ENCODE measurements at places on chromosomes 16 and 17.

- DNase-seq = no peak
Observed at GRCh38 chr17:32116937-32117336, 25.4 kb upstream of the RHOT1 start.

GRCh38 chr17:65008882-65009281 lies 47.7 kb downstream of the GNA13 start:
- no peak for DNase-seq

DNA sequence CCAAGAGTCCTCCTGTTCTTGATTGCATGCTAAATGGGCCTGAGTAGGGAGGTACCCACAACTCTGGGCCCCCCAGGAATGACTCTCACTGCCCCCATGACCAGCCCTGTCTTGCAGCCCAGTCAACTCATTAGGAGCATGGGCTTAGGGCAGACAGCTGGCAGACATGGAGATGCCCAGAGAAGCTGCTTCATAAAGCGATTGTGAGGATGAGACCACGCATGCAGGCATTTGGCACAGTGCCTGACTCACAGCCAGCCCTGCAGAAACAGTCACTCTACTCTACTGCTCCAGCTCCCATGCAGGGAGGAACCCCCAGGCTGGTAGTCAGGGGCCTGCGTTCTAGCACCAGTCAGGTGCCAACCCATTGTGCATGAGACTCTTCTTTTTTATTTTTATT lies 8.4 kb upstream of the C16orf82 start:
- DNase-seq = no peak

DNA sequence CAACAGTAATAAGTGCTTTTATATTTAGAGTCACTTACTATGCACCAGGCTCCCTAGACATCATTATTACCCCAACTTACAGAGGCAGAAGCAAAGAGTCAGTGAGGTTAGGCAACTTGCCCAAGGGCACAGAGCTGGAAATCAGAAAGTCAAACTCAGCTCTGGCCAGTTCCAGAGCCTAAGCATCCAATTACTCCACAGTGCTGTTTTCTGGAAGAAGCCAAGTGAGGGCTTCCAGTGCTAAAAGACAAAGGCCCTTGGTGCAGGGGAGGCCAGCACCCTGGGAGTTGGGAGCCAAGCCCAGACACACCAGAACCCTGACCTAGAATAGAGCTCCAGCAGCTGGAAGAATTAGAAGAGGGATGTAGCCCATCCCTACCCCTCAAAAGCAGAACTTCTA lies 40.2 kb downstream of the C17orf67 start:
- no peak for DNase-seq

- DNase-seq = no peak
Observed at GRCh38 chr16:89324056-89325010, 106.8 kb downstream of the ZNF778 start.

GRCh38 chr16:23134274-23134673 lies 15.0 kb downstream of the USP31 start:
- no peak for DNase-seq

DNA sequence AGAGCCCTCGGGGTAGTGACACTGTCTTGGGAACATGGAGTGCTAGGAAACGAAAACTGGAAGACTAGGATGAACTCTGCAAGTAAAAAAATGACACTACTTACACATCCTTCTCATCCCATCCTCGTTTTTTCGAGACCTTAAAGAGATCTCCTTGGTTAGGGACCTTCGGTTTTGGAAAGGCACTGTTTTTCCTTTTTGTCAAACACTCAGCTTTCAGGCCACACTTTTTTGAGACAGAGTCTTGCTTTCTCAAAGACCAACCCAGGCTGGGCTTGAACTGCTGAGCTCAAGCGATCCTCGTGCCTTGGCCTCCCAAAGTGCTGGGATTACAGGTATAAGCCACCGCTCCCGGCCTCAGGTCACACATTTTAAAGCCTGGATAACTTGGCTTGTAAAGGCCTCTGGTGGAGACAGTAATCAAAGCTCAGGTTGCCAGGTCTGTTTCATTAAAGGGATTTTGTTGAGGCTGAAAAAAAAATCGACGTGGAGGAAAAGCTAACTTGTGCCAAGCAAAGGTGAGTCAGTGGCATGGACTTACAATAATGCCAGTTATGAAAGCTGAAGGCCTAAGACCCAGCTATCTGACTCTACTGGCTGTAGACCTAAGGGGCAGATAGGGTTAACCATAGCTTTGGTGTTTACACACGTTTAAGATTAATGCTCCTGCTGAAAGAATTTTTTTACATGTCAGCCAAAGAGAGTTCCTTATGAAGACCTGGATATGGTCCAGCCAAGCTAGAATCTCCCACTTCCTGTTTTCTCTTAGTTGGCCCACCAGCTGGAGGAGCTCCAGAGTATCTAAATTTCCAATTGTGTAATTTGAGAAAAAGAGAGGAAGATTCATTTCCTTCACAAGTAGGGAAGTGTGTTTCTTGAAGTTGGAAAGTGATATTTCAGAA lies 823 bp downstream of the NBR1 start:
- DNase-seq = peak; percentile 38

DNA sequence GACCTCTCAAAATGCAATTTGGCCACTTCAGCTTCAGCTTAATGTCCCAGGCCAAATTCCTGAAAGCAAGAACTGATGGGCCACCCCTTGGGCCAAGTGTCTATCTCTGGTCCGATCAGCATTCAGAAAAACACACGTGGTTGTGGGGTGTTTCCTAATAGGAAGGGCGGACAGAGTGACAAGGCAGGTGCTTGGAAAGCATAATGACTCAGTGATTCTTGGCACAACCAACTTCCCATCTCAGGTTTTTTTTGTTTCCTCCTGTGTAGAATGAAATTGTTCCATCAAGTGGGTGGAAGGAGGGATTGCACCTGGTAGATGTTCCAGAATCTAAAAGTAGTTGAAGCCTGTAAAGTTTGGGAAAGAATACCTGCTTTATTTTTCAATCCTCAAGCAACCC lies 155.6 kb downstream of the HS3ST2 start:
- no peak for DNase-seq

DNA sequence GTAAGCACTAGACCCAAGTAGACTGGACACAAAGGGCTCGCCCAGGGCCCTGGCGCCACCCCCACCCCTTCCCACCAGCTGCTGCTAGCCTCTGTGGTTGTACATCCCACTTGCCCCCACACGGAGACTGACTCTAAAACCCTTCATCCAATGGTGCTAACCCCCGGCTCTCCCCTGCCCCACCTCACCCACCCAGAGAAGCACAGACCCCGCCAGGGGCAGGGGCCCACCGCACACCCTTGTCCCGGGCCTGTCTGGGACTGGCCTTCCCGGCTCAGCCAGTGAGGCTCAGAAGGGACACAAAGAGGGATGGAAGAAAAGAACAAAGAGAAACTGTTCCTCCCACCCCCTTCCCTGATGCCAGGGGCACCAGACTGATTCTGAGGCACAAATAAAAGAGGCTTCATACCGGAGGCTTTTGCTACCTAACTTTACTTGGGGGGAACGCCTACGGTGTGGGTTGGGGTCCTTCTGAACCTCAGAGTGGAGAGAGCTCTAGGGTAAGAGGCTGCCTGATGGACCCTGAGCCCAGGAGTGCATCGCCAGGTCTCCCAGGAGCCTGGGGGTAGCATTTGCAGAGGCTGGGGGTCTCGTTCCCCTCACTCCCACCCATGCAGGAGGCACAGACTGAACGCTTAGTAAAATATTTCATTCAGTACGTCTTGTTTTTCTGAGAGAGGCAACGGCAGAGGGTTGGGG lies 8.2 kb downstream of the CORO6 start:
- no peak for DNase-seq

DNA sequence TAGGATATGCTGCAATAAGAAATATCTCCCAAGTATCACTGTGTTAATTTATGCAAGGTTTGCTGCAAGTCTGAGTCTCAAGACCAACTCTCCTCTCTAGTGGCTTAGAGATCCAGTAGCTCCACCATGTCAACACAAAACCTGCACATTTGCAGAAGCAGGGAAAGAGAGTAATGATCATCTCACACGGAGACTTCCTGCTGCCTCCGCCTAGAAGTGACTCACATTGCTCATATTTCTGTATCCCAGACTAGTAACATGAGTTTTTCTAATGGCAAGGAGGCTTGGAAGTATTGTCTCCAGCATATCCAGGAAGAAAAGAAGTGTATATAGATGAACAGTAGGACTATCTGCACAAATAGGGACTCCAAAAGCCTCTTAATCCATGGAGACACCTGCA lies 15.0 kb upstream of the IRX6 start:
- no peak for DNase-seq

DNA sequence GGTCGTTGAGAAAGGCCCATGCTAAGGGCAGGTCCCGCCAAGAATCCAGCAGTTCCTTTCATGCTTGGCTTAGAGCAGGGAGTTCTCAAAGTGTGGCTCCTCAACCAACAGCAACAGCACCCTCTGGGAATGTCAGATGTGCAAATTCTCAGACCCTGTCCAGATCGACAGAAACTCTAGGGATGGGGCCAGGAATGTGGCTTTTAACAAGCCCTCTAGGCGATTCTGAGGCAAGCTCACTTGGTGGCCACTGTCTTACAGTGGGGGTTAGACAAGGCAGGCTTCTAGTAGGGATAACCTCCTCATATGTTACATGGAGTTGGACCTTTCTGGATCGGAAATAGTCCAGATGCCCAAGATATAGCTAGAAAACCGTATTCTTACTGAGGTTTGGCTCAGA lies 144.8 kb downstream of the ZFHX3 start:
- no peak for DNase-seq

DNA sequence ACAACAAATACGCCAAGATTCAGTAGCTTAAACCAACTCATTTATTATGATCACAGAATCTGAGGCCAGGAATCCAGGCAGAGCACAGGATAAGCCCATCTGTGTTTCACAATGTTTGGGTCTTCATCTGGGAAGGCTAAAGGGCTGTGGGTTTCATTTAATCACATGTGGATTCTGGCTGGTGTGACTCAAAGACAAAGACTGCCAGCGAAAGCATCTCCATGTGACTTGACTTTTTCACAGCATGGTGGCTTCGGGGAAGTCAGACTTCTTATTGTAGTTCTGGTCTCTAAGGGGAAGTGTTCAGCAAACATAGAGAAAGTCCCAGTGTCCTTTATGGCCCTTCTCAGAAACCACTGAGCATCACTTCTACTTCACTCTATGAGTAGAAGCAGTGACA lies 1014.4 kb upstream of the GOT2 start:
- no peak for DNase-seq

GRCh38 chr16:81447383-81448101 lies 2.9 kb downstream of the CMIP start:
- no peak for DNase-seq

DNA sequence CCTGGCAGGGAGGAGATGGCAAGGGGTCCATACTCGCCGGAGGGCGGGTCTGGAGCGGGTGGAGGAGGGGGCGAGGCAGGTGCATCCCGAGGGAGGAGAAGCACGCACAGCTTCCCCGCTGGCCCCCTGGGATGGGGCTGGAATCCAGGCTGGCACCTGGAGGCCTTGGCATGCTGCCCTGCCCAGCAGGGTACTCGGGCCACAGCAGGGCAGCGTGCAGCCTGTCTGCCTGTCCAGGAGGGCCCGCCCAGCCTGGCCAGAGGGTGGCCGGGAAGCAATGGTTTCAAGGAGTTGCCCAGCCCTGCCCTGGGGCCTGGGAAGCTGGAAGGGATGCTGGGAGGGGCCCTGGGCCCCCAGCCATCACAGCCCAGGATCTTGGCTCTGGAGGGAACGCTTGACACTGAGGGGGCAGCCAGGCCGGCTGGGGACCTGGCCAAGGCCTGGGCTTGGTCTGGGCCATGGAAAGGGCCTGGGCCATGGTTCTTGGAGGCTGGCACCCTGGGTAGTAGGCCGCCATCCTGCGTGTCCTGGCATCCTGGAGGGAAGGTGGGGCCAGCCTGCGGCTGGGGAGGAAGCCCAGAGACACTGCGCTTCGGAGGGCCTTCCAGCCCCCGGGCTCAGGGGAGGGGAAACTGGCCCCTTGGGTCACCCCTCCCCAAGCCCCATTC lies 1.1 kb downstream of the GLIS2 start:
- no peak for DNase-seq

DNA sequence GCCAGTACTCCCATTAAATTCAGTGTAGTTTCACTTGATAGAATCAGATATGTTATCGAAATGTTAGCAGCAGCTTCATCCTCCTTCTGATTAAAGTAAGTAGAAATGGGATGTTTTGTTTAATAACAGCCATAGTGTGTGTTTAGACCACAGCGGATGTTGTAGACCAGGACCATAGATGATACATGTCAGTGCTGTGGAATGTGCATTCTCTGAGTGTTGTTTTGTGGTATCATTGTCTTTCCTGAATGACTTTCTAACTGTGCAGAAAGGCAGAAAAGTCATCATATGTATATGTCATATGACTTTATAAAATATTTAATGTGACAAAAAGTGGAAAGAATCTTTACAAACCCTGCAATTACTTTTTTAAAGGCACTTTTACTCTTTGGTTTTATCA lies 55.6 kb downstream of the CYLD start:
- DNase-seq = no peak

- no peak for DNase-seq
Observed at GRCh38 chr17:80780381-80781198, 211.1 kb upstream of the CHMP6 start.

DNA sequence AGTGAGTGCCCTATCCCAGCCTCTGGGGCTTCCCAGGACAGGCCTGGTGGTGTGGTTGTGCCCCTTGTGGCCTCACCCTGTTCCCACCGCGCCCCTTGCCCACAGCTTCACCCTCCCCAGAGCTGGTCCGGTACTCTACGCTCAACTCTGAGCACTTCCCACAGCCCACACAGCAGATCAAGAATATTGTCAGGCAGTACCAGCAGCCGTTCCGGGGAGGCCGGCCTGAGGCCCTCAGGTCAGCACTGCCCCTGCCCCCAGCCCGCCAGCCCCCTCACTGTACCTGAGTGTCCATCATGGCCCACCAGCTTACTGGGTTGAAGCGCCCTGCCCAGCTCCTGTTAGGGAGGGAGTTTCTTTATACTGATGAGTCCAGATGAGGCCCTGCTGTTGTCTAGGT lies 32.3 kb upstream of the ALKBH5 start:
- no peak for DNase-seq

DNA sequence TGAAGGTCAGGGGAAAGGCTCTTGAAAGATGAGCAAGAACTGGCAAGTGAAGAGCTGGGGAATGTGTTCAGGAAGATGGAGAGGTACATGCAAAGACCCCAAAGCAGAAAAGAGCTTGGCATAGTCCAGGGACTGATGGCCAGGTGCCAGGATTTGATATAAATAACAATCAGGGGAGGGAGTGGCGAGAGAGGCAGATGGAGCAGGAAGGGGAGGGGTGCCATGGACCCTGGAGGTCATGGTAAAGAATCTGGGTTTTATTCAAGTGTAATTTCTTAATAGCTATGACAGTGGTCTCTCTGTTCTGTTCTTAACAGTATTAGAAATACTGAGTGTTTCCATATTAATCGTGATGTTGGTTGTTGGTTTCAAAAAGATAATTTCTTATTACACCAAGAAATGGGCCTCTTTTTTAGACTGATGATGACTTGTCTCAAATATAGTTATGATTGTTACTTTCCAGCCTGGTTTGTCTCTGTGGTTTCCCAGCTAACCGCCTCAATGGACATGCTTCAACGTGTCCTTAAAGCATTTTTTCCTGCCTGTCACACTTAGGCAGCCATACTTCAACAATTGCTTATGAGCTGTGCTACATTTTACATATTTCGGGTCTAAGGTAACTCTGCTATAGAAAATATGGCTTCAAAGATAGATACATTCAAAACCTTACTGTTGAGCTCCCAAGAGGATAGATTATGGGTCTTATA lies 49.4 kb downstream of the MYH10 start:
- no peak for DNase-seq

GRCh38 chr17:2749784-2750181 lies 331 bp upstream of the CCDC92B start:
- peak; percentile 72 for DNase-seq

Data from liver (tissue), 10 donors.